Stimulated activated CD4-positive, alpha-beta T cell treated with anti-CD3 and anti-CD28 coated beads, Interleukin-1b, Interleukin-23, amount 100 ng/mL, for 1 hour (primary cell): ENCODE measurements at places on chromosomes 4 and X.

DNA sequence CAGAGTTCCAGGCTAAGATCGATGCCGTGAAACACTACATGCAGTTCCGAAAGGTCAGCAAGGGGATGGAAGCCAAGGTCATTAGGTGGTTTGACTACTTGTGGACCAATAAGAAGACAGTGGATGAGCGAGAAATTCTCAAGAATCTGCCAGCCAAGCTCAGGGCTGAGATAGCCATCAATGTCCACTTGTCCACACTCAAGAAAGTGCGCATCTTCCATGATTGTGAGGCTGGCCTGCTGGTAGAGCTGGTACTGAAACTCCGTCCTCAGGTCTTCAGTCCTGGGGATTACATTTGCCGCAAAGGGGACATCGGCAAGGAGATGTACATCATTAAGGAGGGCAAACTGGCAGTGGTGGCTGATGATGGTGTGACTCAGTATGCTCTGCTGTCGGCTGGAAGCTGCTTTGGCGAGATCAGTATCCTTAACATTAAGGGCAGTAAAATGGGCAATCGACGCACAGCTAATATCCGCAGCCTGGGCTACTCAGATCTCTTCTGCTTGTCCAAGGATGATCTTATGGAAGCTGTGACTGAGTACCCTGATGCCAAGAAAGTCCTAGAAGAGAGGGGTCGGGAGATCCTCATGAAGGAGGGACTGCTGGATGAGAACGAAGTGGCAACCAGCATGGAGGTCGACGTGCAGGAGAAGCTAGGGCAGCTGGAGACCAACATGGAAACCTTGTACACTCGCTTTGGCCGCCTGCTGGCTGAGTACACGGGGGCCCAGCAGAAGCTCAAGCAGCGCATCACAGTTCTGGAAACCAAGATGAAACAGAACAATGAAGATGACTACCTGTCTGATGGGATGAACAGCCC is 9.3 kb downstream of the CNGA2 start:
- no peak for DNase-seq

- no peak for DNase-seq
These were observed 197.2 kb downstream of the NPNT start for GRCh38 chr4:106092361-106093040.

GRCh38 chr4:121154103-121154515 is 10.0 kb downstream of the TNIP3 start:
- DNase-seq: no peak

GRCh38 chr4:149715822-149716585 is 99.6 kb downstream of the IQCM start:
- no peak for DNase-seq

- no peak for DNase-seq
These were observed 1448.9 kb upstream of the TENM3 start for GRCh38 chr4:180794333-180794732.

- no peak for DNase-seq
These were observed 505.2 kb downstream of the ZNF674 start for GRCh38 chrX:46040001-46040400.

DNA sequence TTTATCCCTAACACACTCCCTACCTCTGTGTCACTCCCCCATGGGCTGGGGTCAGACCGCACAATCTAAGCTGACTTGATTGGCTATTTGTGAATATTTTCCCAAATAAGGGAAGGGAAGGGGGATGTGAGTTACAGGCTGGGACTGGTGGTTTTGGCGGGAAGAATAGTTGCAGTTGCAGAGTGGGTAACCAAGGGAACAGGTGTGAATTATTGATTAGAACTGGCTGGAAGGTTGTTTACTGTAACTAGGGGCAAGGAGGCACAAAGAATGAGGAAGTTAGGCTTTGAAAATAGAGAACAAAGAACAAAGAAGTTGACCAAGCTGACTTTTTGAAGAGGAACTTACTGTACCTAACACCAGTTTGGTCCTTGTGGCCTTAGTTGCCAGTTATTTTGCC is 88.0 kb upstream of the XAGE2 start:
- DNase-seq: no peak

GRCh38 chr4:8548731-8549351 is 31.4 kb upstream of the GPR78 start:
- no peak for DNase-seq

DNA sequence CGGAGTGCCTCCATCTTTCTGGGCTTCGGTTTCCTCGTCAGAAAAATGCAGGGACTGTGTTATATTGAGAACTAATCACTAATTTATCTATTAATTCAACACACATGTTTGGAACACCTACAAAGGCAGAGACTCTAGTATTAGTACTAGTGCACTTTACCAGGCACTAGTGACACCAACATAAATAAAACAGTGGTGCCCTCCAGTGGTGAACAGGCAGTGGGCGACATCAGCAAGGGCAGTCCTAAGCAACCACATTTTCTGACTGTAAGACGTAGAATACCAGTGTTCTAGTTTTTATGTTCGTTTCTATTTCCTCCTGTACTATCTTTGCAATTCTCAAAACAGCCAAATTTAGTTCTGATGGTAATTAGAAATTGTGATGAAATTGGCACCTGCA is 69.1 kb upstream of the UCP1 start:
- DNase-seq: peak; percentile 5

DNA sequence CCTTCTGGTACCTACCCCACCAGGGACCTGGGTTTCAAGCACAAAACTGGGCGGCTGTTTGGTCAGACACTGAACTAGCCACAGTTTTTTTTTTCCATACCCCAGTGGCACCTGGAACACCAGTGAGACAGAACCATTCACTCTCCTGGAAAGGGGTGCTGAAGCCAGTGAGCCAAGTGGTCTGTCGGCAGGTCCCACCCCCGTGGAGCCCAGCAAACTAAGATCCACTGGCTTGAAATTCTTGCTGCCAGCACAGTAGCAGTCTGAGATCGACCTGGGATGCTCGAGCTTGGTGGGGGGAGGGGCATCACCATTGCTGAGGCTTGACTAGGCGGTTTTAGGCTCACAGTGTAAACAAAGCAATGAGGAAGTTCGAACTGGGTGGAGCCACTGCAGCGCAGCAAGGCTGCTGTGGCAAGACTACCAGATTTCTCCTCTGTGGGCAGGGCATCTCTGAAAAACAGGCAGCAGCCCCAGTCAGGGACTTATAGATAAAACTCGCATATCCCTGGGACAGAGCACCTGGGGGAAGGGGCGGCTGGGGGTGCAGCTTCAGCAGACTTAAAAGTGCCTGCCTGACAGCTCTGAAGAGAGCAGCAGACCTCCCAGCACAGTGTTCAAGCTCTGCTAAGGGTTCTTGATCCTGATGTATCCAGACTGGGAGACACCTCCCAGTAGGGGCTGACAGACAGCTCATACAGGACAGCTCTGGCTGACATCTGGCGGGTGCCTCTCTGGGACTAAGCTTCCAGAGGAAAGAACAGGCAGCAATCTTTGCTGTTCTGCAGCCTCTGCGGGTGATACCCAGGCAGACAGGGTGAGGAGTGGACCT is 223.0 kb downstream of the COX18 start:
- no peak for DNase-seq
